ENCODE measurements at places on chromosomes 2 and 18.

- no peak for DNase-seq
Observed at GRCh38 chr2:128834207-128834879, 515.7 kb upstream of the HS6ST1 start.

DNA sequence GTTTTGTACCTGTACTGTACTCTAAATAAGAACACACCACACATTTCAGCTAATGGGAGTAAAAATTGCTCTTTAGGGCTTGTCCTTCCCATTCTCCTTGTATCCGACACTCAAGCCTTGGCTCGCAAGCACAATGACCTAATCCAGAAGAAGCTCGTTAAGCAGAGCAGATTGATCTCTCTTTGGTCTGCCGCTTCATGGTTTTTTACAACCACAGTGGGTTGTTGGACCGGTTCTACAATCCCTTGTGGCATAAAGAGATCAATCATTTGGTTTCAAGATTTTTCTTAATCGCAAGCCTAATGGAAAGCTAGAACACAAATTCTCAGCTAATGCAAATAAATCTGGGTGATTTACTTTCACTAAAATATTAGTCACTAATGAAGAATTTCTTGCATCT, 662.1 kb downstream of the LRP1B start:
- DNase-seq: no peak

GRCh38 chr18:45522371-45522770, 92.9 kb upstream of the SLC14A2 start:
- DNase-seq: no peak

- DNase-seq: no peak
Observed at GRCh38 chr2:112483042-112483473, 1.1 kb downstream of the TTL start.

GRCh38 chr18:58784601-58785137, 80.0 kb upstream of the ZNF532 start:
- DNase-seq: no peak

- no peak for DNase-seq
Observed at GRCh38 chr2:196967116-196967515, 40.6 kb upstream of the PGAP1 start.

DNA sequence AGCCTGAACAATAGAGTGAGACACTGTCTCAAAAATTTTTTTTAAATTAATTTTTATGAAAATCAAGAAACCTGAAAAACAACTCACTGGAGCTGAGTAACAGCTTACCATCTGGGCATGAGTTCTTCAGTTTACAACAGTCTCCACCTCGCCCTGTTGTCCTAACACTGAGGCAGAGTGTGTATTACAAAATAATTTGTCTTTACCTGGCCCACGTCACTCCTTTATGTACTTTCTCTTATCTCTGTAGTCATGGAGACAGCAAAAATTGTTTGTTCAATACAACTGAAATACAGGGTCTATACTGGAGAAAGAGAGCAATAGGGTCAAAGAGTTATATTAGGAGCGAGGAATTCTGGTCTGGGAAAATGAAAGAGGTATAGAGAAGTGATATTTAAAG, 48.1 kb downstream of the CYTIP start:
- no peak for DNase-seq

GRCh38 chr18:32440518-32440917, 30.2 kb downstream of the GAREM1 start:
- no peak for DNase-seq

DNA sequence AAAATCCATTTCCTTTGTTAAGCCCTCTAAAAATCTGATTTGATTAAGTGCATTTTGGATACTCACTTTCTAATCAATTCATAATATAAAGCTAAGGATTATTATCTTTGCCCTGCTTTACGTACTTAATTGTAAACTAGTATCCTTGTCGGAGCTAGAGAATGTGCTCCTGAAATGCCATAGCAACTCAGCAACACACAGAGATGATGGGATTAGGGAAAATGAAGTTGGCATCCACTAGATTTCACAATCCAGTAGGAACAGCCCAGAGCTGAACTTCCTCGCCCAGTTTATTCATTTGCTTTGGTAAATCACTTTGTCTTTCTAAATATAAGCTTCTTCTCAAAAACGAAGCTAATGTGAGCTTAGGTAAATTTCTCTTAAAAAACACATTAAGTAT, 386.3 kb downstream of the CTNNA2 start:
- DNase-seq: no peak

- no peak for DNase-seq
Observed at GRCh38 chr18:13406736-13407135, 188.2 kb downstream of the LDLRAD4 start.

GRCh38 chr2:48727560-48727959, 28.0 kb downstream of the LHCGR start:
- DNase-seq: no peak

- no peak for DNase-seq
Observed at GRCh38 chr2:125004106-125004800, 979.2 kb downstream of the CNTNAP5 start.

- DNase-seq: no peak
Observed at GRCh38 chr2:47089083-47089464, 66.0 kb downstream of the STPG4 start.

DNA sequence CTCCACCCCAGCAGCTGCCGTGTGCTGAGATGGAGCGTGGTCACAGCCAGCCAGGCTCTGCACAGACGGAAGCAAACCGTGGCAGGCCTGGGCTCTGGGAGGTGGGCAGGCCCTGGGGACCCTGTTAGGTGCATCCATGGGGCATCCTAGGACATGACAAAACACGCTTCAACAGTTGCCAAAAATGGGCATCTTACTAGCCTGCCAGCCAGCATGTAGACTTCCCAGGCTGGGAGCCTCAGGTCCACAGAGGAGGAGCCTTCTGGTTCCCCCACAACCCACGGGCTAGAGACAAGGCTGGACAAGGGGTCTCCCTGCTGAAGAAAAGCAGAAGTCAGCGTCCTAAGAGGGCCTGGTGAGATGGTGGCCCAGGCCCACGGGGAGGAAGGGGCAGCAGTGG, 139.5 kb downstream of the HDAC4 start:
- no peak for DNase-seq

DNA sequence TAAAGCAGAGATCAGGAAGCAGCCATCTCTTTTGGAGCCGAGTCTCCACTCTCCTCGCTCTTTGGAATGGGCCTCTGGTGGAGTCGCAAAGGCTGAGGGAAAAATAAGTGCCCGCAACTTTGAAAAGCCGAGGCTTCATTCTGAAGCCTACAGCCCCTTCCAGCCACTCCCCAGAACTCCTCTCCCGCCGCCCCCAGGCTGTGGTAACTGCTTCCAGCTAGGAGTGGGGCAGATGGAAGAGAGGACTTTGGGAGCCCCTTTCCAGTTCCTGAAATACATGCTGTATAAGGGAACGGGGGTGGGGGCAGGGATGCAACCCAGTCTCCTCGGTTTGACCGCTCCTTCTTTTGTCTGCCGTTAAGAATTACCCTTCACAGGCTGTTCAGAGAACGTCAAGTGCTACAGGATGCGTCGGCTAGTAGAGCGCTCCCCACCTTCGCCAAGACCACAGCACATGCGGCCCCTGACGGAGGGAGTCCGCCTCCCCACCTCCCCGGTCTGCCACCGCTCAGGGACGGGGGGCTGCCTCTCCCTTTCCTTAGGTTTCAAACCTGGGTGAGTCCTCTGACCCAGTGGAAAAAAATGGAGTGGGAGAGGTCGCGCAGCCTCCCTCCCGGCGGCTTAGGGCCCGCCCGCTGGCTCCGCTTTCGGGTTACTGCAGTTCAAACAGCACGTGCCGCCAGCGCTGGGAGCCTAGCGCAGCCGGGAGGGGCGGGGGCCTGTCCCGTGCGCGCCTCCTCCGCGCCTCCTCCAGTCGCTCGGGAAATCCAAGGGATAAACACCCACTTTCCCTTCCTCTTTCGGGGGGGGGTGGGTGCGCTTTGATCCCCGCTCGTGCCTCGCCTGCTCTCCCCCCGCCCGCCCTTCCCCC, 4.9 kb downstream of the CYP26B1 start:
- DNase-seq: no peak

- no peak for DNase-seq
Observed at GRCh38 chr2:180539541-180539940, 440.9 kb upstream of the UBE2E3 start.

GRCh38 chr2:8534386-8534728, 147.5 kb upstream of the ID2 start:
- DNase-seq: no peak

DNA sequence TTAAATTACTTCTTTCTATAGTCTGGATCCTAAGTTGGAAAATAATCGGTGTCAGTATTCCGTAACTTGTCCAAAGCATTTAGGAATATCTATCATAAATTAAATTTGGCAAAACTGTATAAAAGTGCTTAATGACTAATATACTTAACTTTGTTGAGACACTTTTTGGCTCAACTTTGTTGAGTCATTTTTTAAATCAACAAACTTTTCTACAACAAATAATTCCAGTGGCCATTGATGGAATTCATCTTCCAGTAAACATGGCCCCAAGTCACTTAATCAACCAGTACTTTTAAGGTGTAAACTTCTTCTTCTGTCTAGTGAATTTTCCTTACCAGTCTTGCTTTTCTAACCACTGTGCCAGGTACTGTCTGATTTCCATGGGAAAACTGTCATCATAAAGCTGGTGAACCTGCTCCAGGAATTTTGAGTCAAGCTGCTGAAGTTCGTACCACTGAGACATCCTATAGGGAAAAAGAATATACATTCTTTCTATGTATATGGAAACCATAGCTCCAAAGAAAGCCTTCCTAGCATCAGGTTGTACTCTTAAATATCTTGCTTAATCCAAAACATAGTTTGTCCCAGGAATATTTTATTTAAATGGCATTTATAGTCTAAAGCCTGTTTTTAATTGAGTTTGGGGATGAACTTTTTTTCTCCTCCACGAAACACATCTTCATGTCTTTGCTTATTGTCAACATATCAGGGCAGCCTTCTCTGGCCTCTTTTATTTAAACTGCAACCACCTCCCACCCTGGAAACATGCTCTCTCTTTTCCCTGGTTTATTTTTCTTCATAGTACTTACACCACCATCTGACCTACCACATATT, 4.2 kb downstream of the STAT1 start:
- no peak for DNase-seq

GRCh38 chr2:80302314-80303005, 2.1 kb downstream of the LRRTM1 start:
- no peak for DNase-seq

- DNase-seq: no peak
Observed at GRCh38 chr2:233424154-233424951, 70.1 kb downstream of the DGKD start.

GRCh38 chr2:23260621-23261020, 124.4 kb upstream of the KLHL29 start:
- no peak for DNase-seq

GRCh38 chr2:1697601-1698000, 46.7 kb downstream of the PXDN start:
- DNase-seq: no peak

DNA sequence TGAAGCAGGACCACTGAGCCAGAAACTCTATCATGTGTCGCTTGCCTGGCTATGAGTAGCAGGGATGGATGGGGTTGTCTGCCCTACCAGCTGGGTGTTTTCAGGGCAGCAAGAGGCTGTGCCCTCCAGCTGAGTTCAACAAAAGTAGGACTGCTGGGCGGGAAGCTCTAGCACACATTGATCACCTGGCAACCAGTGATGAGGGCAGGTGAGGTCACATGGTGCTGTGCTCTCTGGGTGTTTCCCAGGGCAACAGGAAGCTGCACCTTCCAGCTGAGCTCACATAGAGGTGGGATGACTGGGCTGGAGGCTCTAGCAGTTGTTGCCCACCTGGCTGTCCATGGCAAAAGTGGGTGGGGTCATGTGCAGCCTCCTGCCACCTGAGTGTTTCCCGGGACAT, 487.3 kb upstream of the VWC2L start:
- no peak for DNase-seq

DNA sequence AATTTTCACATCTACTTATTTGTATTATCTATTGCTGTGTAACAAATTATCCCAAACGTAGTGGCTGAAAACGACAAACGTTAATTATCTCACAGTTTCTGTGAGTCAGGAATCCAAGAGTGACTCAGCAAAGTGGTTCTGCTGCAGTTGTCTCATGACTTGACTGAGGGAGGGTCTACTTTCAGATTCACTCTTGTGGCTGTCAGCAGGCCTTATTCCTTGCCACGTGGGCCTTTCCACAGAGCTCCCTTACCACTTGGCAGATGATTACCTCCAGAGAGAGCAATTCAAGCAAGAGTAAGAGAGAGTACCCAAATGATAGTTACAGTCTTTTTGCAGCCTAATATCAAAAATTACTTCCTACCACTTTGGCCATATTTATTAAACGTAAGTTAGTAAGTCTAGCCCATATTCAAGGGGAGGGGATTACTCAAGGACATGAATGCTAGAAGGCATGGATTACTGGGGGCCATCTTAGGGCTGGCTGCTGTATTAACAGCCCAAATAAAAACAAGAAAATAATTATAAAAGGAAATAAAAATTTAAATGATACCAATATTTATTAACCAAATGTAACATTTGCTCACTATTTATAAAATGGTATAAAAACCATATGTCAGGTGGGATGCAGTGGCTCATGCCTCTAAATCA, 48.7 kb upstream of the NBEAL1 start:
- no peak for DNase-seq

- DNase-seq: no peak
Observed at GRCh38 chr2:32739664-32740063, 111.8 kb downstream of the TTC27 start.

GRCh38 chr18:36028859-36029258, 38.5 kb downstream of the RPRD1A start:
- no peak for DNase-seq

GRCh38 chr2:10447895-10448575, at the start of gene ODC1:
Gene ODC1 (minus strand): TSS chr2:10448327. CDS start chr2:10445032, 3,295 bp downstream.
- DNase-seq: peak; percentile 97

GRCh38 chr18:31097666-31098065, 4.6 kb downstream of the DSC2 start:
- no peak for DNase-seq
